Neural cell (in vitro differentiated cells): ENCODE measurements at places on chromosomes 11 and 22. TPM values are rescaled to one million over a fixed set of nuclear protein-coding genes. Genes with fewer than 3 reads are reported as not detected.

PRR14L gene
- polyA plus RNA-seq = 14.3 and 15.1 TPM in 2 replicates

TRIM34 gene
- not detected in 2 replicates for polyA plus RNA-seq

CARD18 gene
- not detected in 2 replicates for polyA plus RNA-seq

C1QTNF4 gene
- polyA plus RNA-seq = 16.4 and 17.5 TPM in 2 replicates
